ENCODE measurements at places on chromosomes 2 and 18. TPM values are rescaled to one million over a fixed set of nuclear protein-coding genes. Genes with fewer than 3 reads are reported as not detected.

SERPINB2 gene
- total RNA-seq: not detected

TNS1 gene
- 45.8 TPM for total RNA-seq

KCTD1 gene
- total RNA-seq: 6.7 TPM

DNA sequence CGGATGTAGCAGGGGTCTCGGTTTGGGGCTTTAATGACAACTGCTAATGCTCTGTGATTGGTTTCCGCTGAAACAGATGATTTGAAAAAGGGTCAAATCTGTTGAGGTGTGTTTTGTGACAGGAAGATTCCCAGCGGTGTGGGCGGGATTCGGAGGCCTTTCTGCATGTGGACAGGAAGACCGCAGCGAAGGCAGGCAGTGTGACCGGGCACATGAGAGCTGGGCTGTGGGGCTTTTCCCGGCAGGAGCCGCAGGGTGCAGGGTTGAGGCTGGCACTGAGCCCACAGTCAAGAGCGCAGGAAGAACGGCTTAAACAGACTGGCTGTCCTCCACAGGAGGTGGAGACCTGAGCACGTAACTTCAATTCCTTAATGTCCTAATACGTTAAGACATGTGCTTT is 180.0 kb upstream of the TPO start:
- no peak for DNase-seq

GRCh38 chr2:11665510-11666362 is 4.3 kb downstream of the NTSR2 start:
- no peak for DNase-seq

GRCh38 chr18:26017929-26018328 is 72.5 kb downstream of the SS18 start:
- no peak for DNase-seq

All from dermis blood vessel endothelial cell (primary cell).